ENCODE measurements at places on chromosomes 3 and 15.

- no peak for DNase-seq
Measured at GRCh38 chr3:29011441-29011840, 269.4 kb upstream of the RBMS3 start.

DNA sequence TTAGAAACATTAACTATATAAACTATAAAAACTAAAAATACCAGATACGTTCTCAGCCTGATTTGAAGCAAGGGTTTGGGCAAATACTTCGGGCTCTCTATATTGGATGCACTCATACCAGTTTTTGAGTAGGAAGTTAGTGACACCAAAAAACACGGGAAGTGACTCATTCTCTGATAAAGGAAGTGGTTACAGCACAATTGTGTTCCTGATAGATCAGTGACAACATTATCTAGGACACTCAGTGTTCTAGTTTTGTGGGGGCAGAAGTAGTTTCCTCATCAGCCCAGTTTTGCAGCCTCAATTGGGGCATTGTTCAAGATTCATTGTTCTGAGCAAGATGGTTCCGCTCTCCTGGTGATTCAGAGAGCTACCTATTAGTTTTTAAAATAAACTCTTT, 469.6 kb upstream of the DPPA4 start:
- DNase-seq: peak; percentile 95

- DNase-seq: no peak
Measured at GRCh38 chr3:113852506-113852905, 13.9 kb downstream of the GRAMD1C start.

DNA sequence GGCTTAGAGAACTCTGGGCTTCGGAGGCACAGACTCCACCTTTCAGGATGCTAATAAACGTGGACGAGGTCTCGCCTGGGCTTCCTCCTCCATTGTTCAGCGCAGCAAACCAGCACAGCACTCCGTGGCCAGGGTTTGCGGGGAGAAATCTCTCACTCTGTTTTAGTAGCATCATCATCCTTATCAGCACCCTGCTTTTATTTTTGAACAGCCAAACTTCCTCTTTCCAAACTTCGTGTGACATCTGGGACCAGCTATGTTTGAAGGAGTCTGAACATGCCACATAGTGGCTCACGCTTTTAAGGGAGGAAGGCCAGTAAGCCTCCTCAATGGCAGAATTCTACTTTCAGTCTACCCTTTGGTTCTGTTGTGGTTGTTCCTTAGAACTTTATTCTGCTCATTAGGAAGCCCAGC, 149.0 kb downstream of the PGPEP1L start:
- peak; percentile 71 for DNase-seq

- DNase-seq: no peak
Measured at GRCh38 chr3:34407281-34407680, 608.9 kb downstream of the PDCD6IP start.

DNA sequence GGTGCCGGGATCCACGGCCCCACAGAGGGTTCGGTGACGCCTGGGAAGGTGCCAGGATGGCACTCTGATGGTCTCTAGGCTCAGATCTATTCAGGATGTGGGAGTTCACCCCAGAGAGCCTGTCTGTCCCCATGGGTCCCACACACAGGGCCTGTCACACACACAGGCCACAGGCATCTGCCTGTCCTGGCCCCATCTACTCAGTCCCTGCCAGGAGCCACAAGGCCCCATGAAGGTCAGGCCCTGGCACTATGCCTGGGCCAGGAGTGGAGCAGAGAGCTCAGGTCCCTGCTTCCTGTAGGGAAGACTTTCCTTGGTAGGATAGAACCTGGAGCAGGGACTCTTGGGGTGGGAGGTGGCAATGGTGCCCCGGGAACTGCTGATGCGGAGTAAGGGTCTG, 49.0 kb upstream of the FURIN start:
- no peak for DNase-seq

DNA sequence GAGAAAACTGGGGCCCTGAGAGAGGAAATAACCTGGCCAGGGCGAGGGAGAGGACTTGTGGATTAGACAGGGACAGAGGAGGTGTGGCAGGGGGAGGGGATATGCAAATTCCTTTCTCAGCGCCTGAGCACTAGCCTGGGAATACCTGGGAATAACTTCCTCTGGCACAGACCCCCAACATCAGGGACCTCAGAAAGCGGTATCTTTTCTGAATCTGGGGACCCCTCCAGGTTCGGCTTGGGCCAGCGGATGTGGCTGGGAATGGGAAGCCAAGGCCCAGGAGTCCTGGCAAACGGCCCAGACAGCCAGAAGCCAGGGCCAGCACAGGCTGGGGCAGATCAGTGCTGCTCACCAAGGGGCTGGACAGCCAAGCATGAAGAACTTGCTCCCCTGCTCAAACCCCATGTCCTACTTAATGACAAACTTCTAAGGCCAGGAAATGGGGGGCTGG, 9.2 kb upstream of the ACSBG1 start:
- DNase-seq: no peak

All from MV-4-11 (cell line).